ENCODE measurements at places on chromosomes 3 and 15. TPM values are rescaled to one million over a fixed set of nuclear protein-coding genes. Genes with fewer than 3 reads are reported as not detected.

GRCh38 chr15:43789409-43789808, 2.7 kb upstream of the SERF2 start:
- DNase-seq = no peak

DNA sequence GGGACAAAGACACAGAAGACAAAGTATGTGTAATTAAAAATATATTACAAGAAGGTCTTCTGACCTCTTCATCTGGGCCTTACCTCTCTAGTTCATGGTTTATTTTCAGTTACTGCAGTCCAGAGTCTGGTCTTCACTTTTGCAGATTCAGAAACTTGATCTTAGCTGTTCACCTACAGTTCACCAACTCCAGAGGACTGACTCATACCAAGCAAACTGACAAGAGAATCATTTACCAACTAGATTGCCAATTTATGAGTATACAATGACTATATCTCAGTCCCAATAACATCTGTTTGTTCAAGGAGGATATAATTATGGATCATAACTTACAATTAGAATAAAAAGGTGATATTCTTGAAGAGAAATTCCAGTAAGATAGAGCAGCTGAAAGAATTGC, 9.0 kb downstream of the P2RY1 start:
- DNase-seq = peak; percentile 17

- DNase-seq = no peak
Measured at GRCh38 chr3:14453876-14454638, 51.7 kb downstream of the SLC6A6 start.

- peak; percentile 38 for DNase-seq
Measured at GRCh38 chr3:123365450-123366143, 83.3 kb downstream of the ADCY5 start.

RHCG gene
- total RNA-seq = 1.1 TPM

TYRO3 gene
- 71.0 TPM for total RNA-seq

Measured in hepatocyte (in vitro differentiated cells).